ENCODE measurements at places on chromosomes 11 and 22. TPM values are rescaled to one million over a fixed set of nuclear protein-coding genes. Genes with fewer than 3 reads are reported as not detected.

Gene KRTAP5-7
- total RNA-seq: 0.46 TPM

Gene STX3
- 75.1 TPM for total RNA-seq

Gene SGSM1
- 3.8 TPM for total RNA-seq

Gene GSTT2
- total RNA-seq: 1.1 TPM

Gene POU2AF1
- total RNA-seq: 2.5 TPM

Gene HTR3A
- total RNA-seq: not detected

DNA sequence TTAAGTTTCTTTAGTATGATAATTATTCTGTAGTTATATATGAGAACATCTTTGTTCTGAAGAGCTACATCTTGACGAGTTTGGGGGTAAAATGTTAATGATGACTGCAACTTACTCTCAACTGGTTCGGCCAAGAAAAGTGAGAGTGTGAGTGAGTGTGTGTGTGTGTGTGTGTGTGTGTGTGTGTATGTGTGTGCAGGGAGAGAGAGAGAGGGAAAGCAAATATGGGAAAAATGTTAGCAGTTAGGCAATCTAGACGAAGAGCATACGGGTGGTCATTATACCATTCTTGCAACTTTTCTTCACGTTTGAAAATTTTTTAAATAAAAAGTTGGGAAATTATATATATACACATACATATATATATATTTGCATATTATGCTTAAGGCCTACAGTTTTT, 18.3 kb upstream of the TMEM41B start:
- DNase-seq: no peak

- no peak for DNase-seq
Observed at GRCh38 chr11:45260071-45260470, 26.1 kb downstream of the SYT13 start.

- DNase-seq: no peak
Observed at GRCh38 chr11:115503886-115504275, 334 bp downstream of the CADM1 start.

DNA sequence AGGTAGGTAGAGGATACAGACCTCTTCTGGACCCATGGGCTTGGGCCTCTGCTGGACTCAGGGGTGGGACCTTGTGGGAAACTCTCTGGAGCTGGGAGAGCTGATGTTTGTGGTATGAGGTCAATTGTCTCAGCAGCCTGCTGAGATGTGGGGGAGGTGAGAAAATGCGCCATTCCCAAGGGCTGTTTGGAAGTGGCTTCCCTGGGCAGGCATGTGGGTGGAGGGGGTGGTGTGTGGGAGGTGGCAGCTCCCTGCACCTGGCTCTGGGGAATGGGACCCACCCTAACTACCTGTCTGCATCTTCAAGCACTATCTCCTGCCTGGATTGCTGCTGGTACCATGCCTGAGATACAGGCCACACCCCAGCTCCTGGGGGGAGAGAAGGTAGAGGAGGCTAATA, 97.4 kb upstream of the THY1 start:
- no peak for DNase-seq

DNA sequence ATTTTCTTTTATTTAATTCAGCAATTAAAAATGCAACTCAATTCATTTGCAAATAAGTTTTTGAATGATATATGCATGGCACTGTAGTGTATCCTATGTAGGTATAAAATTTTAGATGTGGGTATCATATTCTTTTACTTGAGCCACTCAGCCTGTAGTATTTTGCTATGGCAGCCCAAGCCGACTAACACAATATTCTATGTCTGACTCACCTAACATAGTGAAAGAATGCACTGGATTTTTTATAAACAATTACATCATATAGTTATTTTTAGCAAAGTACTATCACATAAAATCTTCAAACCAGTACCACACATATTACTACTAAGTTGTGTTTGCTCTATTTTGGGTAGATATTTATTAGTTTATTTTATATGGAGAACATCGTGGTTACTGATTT, 21.9 kb upstream of the GRIA4 start:
- DNase-seq: no peak

GRCh38 chr11:108351468-108351867, 115.9 kb downstream of the C11orf65 start:
- DNase-seq: no peak

DNA sequence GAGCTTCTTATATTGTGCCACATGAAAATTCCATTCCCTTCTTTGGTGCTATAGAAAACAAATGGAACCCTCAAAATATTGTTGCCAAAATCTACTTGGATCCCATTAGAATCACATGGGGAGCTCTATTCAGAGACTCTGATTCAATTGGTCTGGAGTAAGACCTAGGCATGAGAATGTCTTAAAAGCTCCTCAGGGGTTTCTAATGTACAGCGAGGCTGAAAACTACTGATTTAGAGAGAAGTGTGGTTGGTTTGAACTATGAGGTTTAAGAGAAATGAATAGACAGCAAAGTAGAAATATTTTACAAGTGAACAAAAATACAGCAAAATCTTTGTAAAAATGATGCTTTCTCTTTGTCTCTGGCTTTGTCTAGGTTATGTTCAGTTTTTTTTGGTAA, 514.7 kb downstream of the CNTN5 start:
- no peak for DNase-seq

DNA sequence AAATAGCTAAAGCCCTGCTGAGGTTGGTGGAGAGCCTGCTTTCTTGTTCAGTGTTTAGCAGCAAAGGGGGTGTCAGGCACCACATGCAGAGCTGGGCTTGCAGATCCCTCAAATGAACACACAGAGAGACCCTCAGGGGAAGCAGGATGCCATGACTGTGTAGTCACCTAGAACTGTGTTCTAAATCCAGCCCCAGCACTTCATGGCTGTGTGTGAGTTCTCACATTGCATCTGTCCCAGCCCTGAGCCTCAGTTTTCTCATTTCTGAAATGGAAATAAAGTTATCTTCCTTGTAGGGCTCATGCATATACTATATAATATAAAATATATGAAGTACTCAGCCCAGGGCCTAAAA, 47.1 kb downstream of the CWC15 start:
- no peak for DNase-seq

- DNase-seq: no peak
Observed at GRCh38 chr11:64804346-64805210, 1.6 kb upstream of the MAP4K2 start.

DNA sequence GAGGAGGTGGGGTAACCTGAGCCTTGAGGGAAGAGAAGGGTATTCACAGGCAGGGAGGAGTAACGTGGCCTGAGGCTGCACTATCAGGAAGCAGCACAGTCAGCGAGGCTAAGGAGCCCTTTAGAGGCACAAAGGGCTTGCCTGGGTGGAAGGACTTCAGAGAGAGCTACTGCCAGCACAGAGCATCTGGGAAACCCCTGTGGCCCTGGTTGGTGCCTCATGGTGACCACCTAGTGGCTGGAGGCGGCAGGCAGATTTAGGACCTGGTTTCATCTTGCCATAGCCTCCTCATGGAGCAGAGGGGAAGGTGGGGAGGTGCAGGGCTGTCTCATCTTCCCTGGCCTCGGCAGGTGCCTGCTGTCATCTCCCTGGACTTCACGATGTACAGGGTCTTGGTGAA, 64.5 kb downstream of the MPPED1 start:
- DNase-seq: no peak

GRCh38 chr11:76362716-76363115, 18.2 kb downstream of the THAP12 start:
- no peak for DNase-seq

GRCh38 chr11:47342854-47343253, 9.6 kb downstream of the MYBPC3 start:
- DNase-seq: no peak

- no peak for DNase-seq
Observed at GRCh38 chr11:113274713-113275582, 39.4 kb upstream of the TTC12 start.

DNA sequence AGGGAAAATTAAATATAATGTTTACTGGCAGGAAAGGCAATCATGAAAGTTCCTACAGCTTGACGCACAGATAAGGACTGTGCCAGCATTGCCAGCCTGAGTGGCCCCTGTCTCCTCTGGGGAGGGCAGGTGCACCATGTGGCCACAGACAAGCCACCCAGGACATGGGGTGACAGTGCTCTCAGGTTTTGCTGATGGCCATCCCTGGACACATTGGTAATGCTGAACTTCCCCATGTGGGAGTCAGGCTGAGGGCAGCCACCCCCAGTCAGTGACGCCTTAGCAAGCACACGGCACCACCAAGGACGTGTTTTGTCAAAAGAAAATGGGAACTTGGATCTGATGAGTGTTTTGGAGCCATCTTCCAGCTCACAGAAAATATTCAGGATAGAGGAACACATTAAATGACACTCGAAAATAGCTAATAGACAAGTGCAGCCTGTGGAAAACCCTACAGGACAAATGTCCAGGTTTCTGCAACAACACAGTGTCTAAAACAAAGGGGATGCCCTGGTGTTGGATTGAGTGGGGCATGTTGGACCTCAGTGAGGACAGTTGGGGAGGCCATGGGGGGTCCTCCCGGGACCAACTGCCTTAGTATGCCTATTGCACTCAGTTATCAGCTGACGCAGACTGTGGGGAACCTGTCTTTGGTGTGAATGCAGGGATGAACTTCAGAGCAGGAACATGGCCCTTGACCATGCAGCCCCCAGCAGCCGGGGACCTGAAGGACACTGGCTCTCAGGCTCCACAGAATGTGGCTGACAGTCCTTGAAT, 1450.5 kb downstream of the BRD1 start:
- no peak for DNase-seq

DNA sequence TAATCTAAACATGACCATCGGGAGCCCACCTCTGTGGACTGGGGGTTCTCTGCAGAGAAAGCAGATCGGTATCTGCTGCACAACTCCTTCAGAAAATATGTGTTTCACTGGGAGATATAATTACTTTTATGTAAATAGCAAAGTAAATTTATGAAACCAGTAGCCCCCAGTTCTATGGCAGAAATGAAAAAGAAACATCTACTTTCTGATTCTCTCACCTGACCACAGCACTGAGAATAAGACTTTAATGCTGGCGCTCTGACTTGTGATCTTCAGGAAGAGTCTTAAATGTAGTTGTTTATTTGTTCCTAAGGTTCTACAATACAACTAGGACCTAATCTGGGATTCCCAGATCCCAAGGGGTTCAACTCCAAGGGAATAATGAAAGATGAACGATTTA, 518.0 kb downstream of the DLG2 start:
- no peak for DNase-seq

DNA sequence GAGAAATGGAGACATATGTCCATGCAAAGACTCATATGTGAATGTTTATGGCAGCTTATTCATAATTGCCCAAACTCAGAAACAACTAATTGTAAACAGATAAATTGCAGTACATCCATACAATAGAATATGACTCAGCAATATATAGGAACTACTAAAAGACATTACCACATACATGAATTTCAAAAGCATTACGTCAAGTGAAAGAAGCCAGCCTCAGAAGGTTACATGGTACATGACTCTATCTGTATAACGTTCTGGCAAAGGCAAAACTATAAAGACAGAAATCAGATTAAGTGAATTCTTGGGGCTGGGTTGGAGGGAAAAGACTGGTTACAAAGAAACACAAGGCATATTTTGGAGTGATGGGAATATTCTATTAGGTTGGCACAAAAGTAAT, 7.2 kb downstream of the KCTD21 start:
- DNase-seq: no peak
